ENCODE measurements at places on chromosomes 5 and 9.

DNA sequence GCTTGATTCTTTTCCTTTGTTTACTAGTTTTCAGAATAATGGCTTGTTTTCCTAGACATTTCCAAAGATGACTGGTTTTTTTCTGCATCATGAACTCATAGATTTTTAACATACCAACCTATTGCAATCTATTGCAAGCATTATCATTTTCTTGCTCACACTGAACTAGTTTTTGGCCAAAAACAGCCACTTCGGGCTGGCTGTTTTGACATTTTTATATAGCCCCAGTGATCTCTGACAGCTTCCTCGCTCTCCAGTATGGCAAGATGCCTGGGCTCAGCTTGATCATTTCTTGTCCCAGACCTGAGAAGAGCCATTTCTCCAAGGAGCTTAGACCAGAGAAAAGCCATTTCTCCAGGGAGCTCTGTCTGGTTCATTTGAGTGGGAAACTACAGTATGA, 94.3 kb upstream of the MAMDC2 start:
- no peak for DNase-seq

GRCh38 chr5:36654564-36654963, 48.2 kb downstream of the SLC1A3 start:
- no peak for DNase-seq

- DNase-seq: no peak
Measured at GRCh38 chr9:113894166-113894565, 18.1 kb downstream of the ZNF618 start.

DNA sequence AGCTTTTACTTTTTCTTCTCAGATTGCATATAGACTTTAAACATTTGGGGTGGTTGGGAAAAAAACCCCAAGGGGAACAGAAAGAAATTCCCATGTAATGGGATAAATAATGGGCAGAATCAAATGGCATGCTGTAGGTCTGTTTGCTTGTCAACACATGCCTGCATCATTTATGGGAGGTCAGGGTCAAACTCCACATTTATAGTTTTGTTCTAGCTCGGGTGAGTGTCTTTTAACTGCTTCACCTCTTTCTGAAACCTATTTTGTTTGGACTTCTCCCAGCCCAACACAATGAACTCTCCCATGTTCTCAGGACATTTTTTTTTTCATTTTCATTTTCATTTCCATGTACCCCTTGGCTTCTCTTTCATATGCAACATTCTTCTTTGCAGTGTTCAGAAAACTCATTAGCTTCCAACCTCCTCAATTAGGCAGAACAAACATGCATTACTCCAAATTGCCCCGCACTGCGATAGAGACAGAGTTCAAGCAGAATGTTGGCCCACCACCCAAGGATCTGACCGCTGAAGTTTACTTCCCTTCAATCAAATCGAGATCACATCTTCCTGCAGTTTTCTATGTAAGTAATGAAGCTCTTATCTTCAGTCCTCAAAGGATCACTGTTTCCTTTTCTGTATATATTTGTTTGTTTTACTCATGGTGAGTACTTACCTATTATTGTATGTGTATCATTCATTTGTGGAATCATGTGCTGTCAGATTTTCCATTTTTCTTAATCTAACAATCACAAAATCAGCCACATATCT, 354.6 kb downstream of the ZSWIM6 start:
- DNase-seq: no peak

DNA sequence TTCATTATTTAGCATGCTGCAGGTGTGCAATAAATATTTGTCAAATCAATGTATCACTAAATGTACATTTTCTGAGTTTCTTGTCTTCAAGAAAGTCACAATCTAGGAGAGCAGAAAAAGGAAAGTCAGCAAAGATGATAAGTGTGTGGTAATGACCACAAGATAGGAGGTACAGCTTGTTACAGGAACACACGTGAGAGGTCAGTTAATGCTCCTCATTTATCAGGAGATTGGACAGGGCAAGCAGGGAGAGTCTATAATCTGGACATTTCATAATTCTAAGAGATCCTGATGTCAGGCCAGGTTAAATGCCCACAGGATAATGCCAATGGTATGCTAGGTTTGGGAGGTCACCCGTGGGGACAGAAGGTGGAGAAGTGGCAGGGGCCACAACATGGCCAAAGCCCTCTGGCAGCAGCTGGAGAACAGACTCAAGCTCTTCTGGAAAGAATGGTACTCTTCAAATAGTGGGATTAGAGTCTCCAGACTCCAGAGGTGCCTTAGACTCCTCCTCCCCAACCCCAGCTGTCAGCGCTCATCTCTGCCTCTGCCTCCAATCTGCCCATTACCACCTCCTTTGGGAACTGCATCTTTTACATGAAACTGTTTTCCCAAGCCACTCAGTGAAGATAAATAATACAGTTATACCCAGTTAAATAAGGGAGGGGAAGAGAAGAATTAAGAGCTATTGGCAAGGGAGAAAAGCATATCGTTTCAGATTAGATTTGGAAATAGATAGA, 114.3 kb downstream of the ASTN2 start:
- no peak for DNase-seq

Data from activated CD8-positive, alpha-beta memory T cell treated with anti-CD3 and anti-CD28 coated beads for 4 hours (primary cell).